ENCODE measurements at places on chromosomes 6 and 20. TPM values are rescaled to one million over a fixed set of nuclear protein-coding genes. Genes with fewer than 3 reads are reported as not detected.

DNA sequence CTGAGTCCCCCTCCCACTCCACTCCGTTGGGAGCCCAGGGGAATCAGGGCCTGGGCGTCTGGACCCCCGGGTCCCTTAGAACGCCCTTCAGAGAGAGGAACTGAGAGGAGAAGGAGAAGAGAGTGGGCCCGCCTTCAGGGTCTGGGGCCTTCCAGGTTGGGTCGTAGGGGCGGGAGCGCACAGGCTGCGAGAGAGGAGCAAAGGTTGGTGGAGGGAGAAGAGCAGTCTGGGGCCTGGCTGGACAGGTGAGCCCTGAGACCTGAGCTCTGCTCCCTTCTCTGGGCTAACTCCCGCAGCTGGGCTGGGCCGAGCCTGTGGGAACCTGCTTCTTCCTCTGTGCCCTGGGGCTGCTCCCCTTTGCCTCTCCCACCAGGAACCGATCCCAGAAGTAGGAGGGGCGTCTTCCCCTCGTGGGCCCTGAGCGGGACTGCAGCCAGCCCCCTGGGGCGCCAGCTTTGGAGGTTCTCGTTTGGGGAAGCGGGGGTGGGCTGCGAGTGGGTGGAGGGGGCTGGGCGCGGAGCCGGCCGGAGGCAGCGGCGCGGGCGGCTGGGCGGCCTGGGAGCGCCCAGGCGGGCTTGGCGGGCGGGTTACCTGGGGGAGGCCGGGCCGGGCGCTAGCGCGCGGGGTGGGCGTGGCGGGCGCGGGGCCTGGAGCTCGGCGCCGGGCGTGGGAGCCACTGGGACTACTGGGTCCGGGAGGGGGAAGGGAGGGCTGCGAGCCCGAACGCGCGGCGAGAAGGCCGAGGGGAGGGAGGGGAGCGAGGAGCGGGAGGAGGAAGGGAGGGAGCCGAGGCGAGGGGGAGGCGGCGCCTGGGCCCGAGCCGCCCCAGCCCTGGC, at the start of gene DDR1:
DDR1 (plus strand) TSS at position 835 of the 836 bp plus-strand sequence. CDS start 4,211 bp downstream, outside the sequence.
- H3K4me3 ChIP-seq: peak within 1 kb of the TSS; percentile 84
- H3K36me3 ChIP-seq: no peaks in the 10 kb centered on the region
- peaks cover 7% of the 10 kb centered on the region for H3K4me1 ChIP-seq
- DNase-seq: peak; percentile 87
- no peaks in the 10 kb centered on the region for H3K27me3 ChIP-seq

ATP6V1G2 gene
- total RNA-seq: 0.44 TPM

BPIFB4 gene
- not detected for total RNA-seq

DNA sequence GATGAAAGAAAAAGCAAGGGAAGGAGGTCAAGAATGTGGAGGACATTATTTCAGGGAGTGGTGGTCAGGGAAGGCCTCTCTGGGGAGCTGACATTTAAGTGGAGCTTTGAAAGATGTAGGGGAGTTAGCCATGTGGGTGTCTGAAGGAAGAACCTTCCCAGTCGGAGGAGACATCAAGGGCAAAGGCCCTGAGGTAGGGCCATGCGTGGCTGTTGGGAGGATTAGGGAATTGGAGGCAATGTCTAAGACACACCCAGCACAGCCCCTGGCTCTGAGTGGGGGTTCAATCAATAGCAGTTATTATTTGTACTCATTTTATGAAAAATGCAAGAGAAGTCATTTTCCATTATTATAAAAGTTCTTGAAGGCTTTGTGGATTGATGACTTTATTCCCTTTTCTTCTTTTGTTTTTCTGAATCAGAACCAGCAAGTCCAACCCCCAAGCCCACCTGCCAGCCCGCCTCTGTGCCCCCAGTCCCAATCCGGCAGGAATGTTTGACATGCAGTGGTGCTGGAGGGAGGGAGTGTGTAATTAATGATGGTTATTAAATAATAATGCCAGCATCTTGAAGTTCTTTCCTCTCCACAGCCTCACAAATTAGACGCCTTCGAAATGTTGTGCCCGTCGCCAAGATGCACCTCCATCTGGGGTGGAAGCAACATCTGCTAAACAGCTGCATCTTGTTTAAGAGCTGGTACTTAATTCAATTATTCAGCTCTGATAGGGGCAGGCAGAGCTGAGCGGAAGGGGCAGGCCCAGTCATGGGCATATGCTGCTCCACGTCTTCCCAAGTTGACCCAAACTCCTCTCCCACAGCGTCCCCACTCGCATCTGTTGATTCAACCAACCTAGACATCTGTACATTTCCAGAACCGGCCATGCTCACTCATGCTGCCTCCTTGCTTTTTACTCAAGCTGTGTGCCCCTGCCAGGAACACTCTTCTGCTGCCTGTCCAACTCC, 81.3 kb upstream of the SIRPA start:
- H3K36me3 ChIP-seq: no peaks in the 10 kb centered on the region
- DNase-seq: no peak
- H3K4me3 ChIP-seq: no peak overlapping the region
- peak overlapping the region; percentile 95 for H3K27ac ChIP-seq

DNA sequence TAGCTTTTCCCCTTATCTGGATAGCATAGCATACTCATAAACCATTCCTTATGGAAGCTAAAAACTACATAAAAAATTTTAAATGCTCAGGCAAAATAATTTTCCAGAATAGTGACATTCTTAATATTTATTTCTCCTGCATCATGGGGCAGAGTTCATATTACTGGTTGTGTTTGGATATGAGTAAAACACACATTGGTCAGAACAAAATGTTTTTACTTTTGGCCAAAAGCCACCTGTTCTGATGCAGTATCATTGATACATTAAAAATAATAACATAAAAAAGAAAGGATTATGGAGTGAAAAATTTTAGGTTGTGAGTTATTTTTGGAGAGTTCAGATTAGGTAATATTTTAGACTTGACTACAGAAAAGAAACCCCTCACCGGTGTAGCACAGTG, 33.6 kb downstream of the TRAM2 start:
- no peak overlapping the region for H3K4me3 ChIP-seq
- no peaks in the 10 kb centered on the region for H3K36me3 ChIP-seq
- DNase-seq: no peak
- H3K4me1 ChIP-seq: peaks cover 10% of the 10 kb centered on the region
- no peaks in the 10 kb centered on the region for H3K27me3 ChIP-seq

DNA sequence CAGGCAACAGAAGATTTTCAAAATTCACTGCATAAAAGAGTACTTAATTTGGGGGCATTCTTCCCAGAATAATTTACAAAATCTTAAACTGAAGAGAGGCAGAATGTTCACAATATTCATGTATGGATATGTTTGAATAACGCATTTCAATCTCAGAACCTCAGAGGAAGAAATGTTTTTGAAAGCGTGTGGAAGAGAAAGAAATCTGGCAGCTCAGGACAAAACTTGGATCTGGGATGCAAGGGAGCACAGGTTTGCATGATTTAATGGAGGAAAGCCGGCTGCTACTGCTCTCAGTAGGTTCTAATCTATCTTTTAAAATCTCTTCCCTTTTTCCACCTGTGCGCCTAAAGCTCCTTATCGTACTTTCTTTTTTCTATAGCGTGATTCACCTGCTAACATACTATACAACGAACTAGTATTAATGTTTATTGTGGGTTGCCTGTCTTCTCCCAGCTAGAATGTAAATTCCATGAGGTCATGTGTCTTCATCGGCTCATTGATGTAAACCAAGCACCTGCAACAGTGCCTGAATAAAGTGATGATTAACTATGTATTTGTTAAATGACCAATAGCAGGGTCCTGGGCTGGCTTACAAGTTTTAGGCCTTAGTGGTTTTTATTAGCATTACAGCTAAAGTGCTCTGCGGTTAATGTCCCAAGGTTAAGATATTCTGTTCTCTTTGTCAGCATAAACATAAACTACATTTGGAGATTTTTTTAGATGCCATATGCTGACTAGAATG, 15.3 kb downstream of the PRL start:
- no peaks in the 10 kb centered on the region for H3K4me1 ChIP-seq
- no peaks in the 10 kb centered on the region for H3K36me3 ChIP-seq
- H3K4me3 ChIP-seq: no peak overlapping the region
- no peak for DNase-seq

GLP1R gene
- total RNA-seq: not detected

DNA sequence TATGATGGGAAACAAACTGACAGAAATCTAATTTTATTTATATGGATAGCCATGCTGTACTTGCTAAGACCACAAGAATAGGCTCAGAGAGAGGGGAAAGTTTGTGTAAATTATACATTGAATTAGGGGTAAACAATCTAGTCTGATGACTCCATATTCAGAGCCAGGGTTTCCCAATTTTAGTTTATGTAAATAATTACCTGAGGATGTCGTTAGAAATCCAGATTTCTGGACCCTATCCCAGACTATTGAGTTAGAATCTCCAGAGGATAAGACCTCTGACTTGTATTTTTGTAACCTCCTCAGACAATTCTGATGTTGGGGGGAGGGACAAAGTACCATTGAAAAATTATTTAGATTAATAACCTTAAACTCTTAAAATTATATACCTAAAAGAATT, 18.3 kb downstream of the ACSS2 start:
- no peak overlapping the region for H3K4me3 ChIP-seq
- no peak for DNase-seq
- no peaks in the 10 kb centered on the region for H3K36me3 ChIP-seq
- no peaks in the 10 kb centered on the region for H3K4me1 ChIP-seq
- no peaks in the 10 kb centered on the region for H3K27me3 ChIP-seq

DNA sequence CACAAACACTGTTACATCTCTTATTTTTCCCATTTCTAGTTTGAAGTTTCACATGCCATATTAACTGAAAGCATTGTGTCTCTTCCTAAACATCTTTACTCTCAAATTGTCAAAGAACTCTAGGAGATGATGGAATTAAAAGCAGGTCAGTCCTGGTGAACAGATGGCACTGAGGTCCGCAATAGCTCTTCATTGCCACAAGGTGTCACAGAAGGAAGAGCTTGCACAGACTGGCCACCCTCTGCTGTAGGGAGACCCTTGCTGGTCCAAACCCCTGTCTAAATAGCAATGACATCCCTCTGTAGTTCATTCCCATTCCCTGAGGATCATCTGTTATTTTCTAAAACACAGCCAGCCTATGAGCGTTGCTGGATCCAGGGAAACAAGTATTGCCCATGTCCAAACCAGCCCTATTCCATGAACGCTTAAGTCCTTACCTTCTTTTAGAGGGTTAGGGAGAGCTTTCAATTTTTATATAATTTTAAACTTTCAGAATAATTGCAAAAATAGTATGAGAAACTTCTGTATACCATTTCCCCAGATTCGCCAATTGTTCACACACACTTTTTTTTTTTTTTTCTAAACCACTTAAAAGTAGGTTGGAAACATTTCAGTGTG, 10.1 kb upstream of the HDAC2 start:
- no peak for DNase-seq
- H3K36me3 ChIP-seq: no peaks in the 10 kb centered on the region
- no peaks in the 10 kb centered on the region for H3K27me3 ChIP-seq
- H3K4me3 ChIP-seq: no peak overlapping the region

GRCh38 chr6:130858498-130859160, 31.4 kb downstream of the SMLR1 start:
- DNase-seq: no peak
- H3K27me3 ChIP-seq: no peaks in the 10 kb centered on the region
- H3K27ac ChIP-seq: no peak overlapping the region
- H3K4me1 ChIP-seq: no peaks in the 10 kb centered on the region
- no peaks in the 10 kb centered on the region for H3K36me3 ChIP-seq
- no peak overlapping the region for H3K4me3 ChIP-seq

DNA sequence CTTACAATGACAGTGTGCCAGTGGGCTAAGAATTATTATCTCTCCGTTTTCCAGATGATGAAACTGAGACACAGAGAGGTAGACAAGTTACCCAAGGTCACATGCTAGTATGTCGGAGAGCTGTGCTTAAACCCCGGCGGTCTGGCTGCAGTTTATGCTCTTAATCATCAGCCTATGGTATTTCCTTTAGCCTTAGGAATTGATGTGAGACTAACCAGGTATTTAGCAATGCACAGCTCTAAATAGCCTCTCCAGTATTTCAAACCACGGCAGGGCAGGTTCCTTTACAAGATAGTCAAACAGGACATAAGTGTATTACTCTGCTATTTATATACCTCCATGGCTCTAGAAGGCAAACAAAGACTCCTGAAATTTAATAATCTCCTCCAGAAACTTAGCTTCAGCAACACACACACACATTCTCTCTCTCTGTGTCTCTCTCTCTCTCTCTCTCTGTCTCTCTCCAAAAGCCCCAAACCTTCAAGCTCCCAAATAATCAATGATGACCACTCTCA, 142.0 kb upstream of the ZNF217 start:
- H3K4me3 ChIP-seq: no peak overlapping the region
- no peaks in the 10 kb centered on the region for H3K27me3 ChIP-seq
- no peaks in the 10 kb centered on the region for H3K36me3 ChIP-seq
- H3K4me1 ChIP-seq: peaks cover 8% of the 10 kb centered on the region
- peak overlapping the region; percentile 85 for H3K27ac ChIP-seq

DNA sequence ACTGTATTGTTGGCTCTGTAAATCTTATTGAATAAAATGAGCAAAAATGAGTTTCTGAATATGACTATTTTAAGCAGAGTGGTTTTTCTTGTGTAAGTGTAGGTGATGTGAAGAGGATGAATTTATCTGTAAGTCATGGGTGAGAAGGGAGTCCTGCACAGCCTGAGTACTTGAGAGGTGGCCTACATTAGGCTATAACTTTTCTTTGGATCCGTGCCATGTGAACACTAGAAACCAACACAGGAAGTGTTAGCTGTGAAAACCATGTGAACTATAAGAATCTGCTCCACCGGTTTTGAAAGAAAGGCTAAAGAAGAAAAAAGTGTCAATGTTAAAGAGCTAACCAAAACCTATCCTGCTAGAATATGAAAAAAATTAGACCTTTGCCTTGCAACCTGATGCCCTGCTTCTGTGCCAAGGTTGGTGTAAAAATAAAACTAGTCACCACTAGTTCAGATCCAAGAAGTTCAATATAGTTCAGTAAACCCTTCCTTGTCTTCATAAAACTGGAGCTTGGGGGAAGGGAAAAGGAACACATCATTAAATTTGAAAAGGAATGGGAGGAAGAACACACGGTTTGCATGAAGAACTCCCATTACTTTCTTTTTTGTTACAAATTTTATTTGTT, 21.3 kb downstream of the PLCB1 start:
- no peaks in the 10 kb centered on the region for H3K27me3 ChIP-seq
- H3K36me3 ChIP-seq: no peaks in the 10 kb centered on the region
- H3K4me1 ChIP-seq: peaks cover 16% of the 10 kb centered on the region
- DNase-seq: no peak

- H3K4me3 ChIP-seq: no peak overlapping the region
- no peaks in the 10 kb centered on the region for H3K36me3 ChIP-seq
- no peak for DNase-seq
- no peaks in the 10 kb centered on the region for H3K4me1 ChIP-seq
- no peaks in the 10 kb centered on the region for H3K27me3 ChIP-seq
Measured at GRCh38 chr6:71053475-71053874, 96.6 kb upstream of the B3GAT2 start.

ZNF831 gene
- total RNA-seq: 1.6 TPM

All from breast epithelium (tissue), 4 donors.